NCI-H1930 (cell line): ENCODE measurements at places on chromosomes 2 and 18.

GRCh38 chr2:70118798-70119454 is 31.6 kb downstream of the PCBP1 start:
- DNase-seq = no peak

DNA sequence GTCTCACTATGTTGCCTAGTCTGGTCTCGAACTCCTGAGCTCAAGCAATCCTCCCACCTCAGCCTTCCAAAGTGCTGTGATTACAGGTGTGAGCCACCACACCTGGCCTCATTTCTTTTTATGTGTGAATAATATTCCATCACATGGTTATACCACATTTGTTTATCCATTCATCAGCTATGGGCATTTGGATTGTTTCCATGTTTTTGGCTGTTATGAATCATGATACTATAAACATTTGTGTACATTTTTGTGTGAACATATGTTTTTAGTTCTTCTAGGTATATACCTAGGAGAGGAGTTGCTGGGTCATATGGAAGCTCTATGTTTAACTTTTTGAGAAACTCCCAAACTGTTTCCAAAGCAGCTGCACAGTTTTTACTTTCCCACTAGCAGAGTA is 24.4 kb downstream of the PKP4 start:
- no peak for DNase-seq

GRCh38 chr2:37454851-37455762 is 110.7 kb downstream of the QPCT start:
- DNase-seq = no peak

- no peak for DNase-seq
Measured at GRCh38 chr2:151757861-151758260, 23.6 kb upstream of the NEB start.

- peak; percentile 12 for DNase-seq
Measured at GRCh38 chr2:43605079-43605655, 9.3 kb upstream of the THADA start.

DNA sequence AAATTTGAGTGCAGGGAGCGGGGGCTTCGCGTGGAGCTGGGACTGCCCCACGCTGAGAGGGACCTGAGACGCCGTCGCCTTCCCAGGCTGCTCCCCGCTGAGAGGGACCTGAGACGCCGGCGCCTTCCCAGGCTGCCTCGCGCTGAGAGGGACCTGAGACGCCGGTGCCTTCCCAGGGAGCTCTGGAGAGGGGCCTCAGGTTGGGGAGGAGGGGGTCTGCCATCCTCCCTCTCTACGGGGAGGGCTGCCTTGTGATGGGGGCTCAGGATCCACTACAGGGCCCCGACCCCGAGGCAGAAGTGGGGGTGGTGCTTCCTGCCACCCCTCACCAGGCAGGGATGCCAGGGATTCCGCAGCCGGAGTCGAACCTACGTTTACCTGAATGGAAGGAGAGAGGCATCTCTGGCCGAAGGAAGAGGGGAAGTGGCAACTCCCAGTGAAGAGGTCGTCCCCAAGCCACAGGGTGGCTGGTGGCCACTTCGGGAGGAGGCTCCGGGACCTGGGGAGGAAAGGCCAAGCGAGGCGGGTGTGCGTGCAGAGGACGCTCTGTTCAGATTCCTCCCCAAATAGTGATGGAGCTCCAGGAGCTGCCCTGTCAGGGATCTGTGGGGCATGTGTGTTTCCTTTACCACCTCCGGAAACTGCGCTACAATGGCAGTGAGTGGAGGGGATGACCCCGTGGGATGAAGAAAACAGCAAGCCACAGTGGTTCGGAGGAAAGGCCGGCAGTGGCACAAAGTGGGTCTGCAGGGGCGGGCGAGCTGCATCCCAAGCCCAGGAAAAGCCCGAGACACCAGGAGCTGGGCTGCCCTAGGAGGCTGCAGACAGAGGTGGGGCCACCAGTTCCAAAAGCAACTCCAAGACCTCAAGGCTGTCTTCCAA is 108.2 kb upstream of the CTDP1 start:
- no peak for DNase-seq

GRCh38 chr2:55459279-55459678 is 39.6 kb upstream of the CCDC88A start:
- no peak for DNase-seq

- no peak for DNase-seq
Measured at GRCh38 chr2:231351648-231352047, 43.9 kb upstream of the B3GNT7 start.

GRCh38 chr2:75603477-75603876 is 42.7 kb upstream of the EVA1A start:
- DNase-seq = no peak

DNA sequence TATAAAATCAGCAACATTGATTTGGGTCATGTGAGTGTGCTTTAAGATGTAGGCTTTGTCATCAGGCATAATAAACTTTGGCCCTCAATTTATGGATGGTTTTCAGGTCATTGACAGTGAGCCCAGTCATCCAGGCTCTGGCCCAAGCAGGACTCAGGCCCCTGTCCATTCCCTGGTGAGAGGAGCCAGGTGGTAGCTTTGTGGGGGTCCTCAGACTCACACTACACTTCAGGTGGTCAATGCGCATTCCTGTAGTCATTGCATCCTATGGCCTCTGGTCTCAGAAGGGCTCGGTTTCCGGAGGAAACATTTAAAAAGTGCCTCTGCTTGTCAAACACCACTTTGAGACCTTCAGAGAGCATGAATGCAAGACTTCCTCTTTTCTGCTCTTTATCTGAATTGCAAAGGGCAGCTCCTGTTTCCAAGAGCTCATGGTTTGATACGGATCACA is 20.2 kb downstream of the LGALSL start:
- no peak for DNase-seq

- no peak for DNase-seq
Measured at GRCh38 chr2:9596621-9597311, 34.0 kb downstream of the YWHAQ start.

DNA sequence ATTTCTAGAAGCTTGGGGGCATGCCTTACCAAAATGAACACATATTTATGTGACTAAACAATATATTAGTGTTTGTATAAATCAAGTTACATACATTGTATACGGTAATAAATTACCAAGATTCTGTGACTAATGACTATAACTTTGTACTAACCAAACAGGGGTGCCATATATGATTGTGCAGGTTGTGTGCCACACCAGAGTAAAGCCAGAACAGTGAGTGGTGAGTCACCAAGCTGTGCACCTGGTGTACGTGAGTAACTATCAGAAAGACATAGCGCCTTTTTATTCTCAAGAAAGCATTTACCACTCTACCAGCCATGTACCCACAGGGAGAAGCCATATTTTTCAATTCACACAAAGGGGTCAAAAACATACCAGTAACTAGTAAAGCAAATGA is 453.2 kb upstream of the PIK3C3 start:
- peak; percentile 52 for DNase-seq

DNA sequence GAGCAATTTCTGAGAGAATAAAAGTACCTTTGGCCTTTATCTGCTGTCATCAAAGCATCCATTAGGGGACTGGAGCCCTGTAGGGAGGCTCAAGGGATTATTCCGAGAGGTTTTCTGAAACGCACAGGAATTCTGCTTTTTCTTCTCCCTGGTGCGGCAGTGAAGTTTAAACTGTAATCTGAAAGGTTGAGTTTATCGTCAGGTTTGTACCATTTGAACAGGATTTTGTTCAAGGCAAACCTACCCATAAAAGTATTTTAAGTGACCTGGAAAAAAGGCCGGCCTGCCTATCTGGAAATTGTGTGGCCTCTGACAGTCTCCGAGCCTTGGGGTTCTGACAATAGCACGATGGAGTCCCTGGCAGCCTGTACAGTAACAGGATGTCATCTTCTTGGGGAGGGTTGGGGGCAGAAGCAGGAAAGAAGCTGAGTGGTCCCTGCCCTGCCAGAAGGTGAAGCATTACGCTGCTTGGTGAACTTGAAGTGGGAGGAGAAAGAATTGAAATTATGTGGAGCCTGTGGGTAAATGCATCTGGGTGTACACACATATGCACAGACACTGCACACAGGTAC is 272.0 kb downstream of the CYRIA start:
- DNase-seq = no peak

GRCh38 chr2:194062401-194062800 is 1594.6 kb upstream of the SLC39A10 start:
- no peak for DNase-seq

GRCh38 chr18:58975781-58976180 is 111.1 kb downstream of the ZNF532 start:
- DNase-seq = no peak

GRCh38 chr18:49227441-49228165 is 232.8 kb downstream of the DYM start:
- no peak for DNase-seq

- DNase-seq = no peak
Measured at GRCh38 chr2:181120625-181121024, 140.2 kb downstream of the UBE2E3 start.

- no peak for DNase-seq
Measured at GRCh38 chr2:236402033-236402790, 138.0 kb upstream of the ASB18 start.

DNA sequence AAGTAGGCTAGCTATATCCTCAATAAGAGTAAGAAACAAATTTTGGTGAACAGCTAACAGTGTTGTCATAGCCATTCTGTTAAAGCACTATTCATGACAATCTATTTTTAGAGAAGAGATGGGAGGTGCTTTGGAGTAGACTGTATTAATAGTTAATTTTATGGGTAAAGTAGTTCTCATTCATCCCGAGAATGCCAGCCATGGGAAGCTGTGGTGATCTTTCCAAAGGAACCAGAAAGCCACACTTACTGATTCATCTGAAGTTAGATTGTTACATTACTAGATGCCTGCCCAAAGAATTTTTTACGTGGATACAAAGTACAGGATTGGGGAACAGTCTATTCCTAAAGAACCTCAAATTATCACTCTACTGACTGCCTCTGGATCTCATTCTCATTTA is 74.6 kb downstream of the ZRANB3 start:
- no peak for DNase-seq

GRCh38 chr2:1788478-1788959 is 44.2 kb upstream of the PXDN start:
- DNase-seq = no peak

DNA sequence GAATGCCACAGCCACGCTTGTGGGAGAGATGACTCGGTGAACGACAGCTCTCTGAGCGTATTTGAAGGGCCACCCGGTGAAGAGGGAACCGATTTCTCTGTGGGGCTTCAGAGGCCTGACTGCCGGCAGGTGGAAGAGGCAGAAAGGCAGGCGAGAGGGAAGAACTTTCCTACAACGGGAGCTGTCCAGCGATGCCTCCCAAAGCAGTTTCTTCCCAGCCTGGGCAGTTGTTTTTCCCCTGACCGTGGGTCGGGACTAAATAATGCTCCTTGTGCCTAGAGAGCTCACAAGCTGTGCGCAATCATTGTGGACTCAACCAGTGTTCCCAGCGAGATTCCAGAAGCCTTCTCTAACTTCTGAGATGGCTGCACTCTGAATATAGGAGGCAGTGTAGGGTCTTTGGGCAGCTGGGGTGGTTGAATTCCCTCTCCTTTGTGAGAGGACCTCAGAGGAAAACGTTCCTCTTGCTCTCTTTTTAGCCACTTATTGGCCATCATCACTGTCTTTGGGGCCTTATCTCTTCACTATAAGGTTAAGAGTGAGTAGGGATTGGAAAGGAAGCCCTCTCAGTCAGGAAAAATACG is 710 bp downstream of the SEC11C start:
- no peak for DNase-seq

GRCh38 chr2:64748561-64748960 is 94.8 kb upstream of the SERTAD2 start:
- no peak for DNase-seq

GRCh38 chr2:1814616-1815015 is 70.3 kb upstream of the PXDN start:
- no peak for DNase-seq

GRCh38 chr18:49757513-49758262 is 55.6 kb downstream of the ACAA2 start:
- DNase-seq = no peak

DNA sequence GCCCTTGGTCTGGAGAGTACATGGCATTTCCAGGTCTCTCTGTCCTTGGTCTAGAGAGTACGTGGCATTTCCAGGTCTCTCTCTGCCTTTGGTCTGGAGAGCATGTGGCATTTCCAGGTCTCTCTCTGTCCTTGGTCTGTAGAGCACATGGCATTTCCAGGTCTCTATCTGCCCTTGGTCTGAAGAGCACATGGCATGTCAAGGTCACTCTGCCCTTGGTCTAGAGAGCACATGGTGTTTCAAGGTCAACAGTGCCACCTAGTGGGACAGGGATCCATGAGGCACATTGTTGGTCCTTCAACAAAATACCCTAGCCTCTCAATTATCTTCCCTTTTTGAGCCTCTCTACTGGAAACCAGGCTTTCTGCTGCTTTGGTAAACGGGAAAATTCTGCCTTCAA is 250.2 kb downstream of the OTX1 start:
- no peak for DNase-seq
